ENCODE measurements at places on chromosomes 12 and 14. TPM values are rescaled to one million over a fixed set of nuclear protein-coding genes. Genes with fewer than 3 reads are reported as not detected.

The KIF5A gene
- 2.1 TPM for total RNA-seq

The BBOF1 gene
- 8.6 TPM for total RNA-seq

GRCh38 chr12:127881371-127882140, 385.4 kb upstream of the TMEM132C start:
- no peak for DNase-seq

GRCh38 chr12:71671311-71671710, 7.2 kb downstream of the THAP2 start:
- no peak for DNase-seq

DNA sequence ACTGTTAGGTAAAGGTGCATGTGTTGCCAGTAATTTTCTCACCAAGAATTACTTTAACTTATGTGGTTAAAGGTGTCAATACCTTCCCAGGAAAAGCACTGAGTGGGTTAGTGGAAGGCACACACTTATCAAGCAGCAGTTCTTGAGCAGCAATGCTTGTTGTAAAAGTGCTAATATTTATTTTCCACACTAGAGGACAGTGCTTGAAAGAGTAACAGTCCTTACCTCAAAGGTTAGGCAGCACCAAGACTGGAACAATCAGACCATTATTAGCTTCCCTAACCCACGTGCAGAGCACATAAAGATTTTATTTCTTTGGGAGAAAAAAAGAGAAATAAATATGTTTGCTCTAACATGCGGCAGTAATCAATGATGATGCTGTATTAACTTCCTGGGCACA, 48.8 kb upstream of the KRR1 start:
- no peak for DNase-seq

All from esophagus muscularis mucosa (tissue), 4 donors.